ENCODE measurements at places on chromosomes 11 and 22.

DNA sequence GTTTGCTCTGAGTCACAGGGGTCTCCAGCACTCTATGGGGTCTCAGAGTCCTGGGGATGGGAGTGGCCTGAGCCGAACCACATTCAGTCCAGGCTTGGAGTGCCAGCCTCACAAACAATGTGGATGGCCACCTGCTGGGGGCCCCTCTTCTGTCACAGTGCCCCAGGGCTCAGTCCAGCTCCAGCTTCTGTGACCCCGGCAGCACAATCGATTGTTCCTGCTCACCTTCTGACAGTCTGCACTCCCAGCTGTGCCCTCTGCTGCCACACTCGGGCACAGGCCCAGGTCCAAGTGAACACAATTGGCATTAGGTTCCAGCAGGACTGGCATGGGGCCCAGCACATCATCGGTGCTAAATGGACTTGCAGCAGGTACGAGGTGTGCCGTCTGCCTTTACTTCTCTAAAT lies 84.8 kb downstream of the TP53I11 start:
- DNase-seq = no peak

DNA sequence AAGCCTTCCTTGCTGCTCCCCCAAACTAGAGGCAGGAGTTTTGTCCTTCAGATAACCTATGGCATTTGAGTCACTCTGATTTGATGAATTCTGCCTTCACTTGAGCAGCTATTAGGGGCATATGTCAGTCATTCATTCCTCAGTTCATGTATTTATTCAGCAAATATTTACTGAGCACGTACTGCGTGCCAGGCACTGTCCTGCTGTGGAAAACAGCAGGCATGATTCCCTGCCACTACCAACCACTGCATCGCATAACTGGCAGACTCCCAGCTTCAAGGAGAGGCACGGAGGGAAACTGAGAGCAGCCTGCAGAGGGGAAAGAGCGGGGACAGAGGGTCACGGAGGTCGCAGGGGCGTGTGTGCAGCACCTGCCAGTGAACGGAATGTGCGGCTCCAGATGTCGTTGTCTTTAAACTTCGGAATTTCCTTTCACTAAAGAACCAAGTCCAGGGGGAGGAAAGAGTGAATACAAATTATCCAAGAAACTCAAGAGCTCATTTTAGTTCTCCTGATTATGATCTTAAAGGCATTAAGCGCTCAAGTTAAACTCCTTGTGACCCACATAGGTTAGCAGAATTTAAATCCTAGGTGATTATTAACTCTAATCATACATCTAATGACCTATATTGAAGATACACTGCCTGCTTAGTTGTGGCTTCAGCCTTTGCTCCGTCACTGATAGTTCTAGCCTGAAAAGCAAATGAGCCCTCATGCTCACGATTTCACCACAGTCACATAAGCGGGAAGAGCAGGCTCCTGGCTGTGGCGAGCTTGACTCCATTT lies 12.6 kb downstream of the PPARA start:
- DNase-seq = no peak

DNA sequence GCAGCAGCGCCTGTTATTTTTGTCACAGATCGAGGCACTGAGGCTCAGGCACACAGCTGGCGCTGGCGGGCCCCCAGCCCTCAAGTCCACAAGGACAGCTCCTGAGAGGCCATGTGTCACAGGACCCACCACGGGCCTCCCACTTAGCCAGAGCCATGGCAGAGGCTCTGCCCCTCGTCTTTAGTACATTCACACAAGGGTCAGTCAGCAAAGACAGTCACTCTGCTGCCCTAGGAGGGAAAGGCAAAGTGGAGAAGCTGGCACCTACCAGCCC lies 29.1 kb downstream of the GNAZ start:
- DNase-seq = no peak

DNA sequence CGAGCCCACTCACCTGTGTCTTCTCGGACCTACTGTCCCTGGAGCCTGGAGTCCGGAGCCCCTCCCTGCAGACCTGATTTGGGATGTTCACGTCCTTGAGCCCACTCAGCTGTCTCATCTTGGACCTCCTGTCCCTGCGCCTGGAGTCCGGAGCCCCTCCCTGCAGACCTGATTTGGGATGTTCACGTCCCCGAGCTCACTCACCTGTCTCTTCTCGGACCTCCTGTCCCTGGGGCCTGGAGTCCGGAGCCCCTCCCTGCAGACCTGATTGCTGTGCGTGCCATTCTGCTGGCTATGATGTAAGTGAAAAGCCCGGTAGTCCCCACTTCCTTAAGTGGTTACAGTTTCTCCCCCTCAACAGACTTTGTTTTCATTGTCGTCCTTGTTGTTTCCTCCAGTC lies 867.1 kb downstream of the BRD1 start:
- no peak for DNase-seq

DNA sequence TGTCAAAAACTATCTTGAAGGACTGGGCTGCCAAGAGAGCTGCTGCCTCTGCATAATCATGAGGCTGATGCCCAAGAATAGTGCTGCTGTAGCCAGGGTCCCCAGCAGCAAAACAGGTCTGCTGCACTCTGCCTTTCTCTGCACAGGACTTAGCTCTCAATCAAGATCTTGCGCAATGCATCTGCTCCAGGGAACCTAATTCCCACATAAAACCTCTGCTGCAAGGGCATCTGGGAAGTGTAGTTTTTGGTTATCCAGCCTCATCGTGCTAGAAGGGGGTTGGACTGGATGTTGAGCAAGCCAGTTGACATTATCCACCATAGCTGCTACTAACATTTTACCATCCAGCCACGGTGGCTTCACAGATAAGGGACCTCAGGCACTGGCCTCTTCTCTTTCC lies 192.7 kb downstream of the C11orf91 start:
- no peak for DNase-seq

- no peak for DNase-seq
Measured at GRCh38 chr11:100861212-100861611, 174.1 kb downstream of the ARHGAP42 start.

DNA sequence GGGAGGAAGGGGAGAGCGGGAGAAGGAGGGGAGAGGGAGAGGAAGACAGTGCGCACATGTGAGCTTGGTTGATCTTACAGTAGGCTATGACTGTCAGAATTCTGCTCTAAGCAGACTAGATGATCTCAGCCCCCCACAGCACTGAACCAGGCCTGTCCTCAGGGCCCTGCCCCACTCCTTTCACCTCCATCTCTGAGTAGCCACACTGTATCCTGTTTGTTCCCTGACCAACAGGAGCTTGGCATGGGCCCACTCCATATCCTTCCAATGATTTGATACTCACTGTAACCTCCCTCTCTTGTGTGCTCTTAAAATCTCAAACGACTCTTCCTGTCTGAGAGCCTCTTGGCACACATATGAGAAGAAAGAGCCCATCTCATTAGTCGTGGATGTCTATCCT lies 86.1 kb upstream of the PARVA start:
- no peak for DNase-seq

GRCh38 chr11:112166562-112166961 lies 610 bp upstream of the TEX12 start:
- no peak for DNase-seq

GRCh38 chr11:92911478-92911877 lies 58.0 kb upstream of the MTNR1B start:
- DNase-seq = no peak
